Right hindlimb (tissue), 1 donor: ENCODE measurements at places on chromosomes 7 and 10.

DNA sequence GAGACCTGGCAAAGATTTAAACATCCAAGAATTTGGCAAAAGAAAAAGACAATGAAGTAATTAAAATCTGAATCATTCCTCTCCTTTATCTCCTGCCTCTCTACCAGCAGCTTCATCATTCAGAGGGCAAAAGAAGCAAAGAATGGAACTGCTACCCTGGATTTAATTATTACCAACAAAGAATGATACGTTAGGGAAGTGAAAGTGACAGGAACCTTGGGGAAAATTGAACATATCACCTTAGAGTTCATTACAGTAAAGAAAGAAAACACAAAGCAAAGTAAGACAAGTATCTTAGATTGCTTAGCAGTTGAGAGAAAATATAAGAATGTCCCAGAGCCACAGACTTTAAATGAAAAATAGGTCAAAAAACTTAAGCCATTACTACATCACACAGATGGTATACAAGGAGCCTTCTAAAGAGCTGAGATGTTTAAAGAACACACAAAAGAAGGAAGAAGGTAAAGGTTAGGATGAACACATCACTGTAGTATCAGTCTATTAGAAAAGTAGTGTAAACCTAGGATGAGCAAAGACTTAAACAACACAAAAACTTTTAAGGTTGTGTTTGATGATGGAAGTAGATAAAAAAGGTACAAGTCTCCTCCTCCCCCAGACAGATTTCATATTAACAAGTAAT lies 17.5 kb downstream of the CTNNA3 start:
- no peak for DNase-seq

- DNase-seq = no peak
Measured at GRCh38 chr7:23267357-23267756, 20.8 kb downstream of the GPNMB start.

DNA sequence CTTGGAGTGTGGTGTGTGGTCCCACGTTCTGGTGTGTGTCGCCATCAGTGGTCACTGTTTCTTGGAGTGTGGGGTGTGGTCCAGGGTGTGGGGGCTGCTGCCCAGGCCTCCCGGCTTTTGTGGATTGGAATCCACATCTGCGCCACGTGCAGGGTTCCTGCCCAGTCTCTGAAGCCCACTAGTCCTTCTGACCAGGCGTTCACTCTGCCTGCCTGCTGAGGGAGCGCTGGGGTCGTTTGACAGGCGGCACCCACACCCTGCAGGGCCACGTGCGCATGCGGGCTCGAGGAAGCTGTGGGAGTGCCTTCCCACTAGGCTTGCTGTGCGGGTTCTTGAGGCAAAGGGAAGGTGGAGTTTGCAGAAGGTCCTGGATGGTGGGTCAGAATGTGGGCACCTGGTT lies 51.4 kb downstream of the INPP5A start:
- DNase-seq = no peak

GRCh38 chr10:92264249-92264648 lies 26.6 kb downstream of the CPEB3 start:
- no peak for DNase-seq

GRCh38 chr7:71735961-71736556 lies 604.1 kb downstream of the GALNT17 start:
- DNase-seq = peak; percentile 78

DNA sequence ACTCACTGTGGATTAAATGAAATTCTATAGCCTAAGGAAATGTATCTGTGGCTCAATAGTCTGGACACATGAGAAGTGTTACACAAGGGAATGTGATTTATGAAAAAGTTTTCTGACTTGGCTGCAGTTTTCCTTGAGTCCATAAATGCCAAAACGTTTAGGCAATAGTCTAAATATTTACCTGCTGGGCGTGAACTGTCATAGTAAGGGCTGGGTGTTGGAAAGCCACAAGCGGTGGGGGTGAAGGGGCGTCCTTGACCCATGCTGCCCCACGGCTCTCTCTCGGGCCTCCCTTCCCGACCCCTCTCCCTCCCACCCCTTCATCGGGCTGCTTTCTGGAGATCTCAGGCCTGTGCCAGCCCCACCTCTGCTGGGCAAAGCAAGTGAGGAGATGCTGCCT lies 223.7 kb downstream of the BUB3 start:
- DNase-seq = no peak

DNA sequence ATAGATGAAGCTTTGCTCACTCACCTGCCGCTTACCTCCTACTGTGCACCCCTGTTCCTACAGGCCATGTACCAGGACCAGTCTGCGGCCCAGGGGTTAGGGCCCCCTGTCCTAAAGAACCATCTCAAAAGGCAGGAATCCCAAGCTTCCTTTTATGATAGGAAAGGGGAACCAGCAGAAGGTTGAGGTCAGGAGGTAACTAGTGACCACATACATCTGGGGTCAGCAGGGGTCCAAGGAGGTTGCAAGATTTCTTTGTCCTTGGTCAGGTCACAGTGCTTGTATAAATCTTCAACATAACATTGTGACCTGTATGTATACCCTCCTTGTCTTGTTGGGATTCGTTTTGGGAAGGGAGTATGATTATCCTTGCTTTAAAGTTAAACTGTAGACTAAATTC lies 73.8 kb downstream of the OAT start:
- no peak for DNase-seq

DNA sequence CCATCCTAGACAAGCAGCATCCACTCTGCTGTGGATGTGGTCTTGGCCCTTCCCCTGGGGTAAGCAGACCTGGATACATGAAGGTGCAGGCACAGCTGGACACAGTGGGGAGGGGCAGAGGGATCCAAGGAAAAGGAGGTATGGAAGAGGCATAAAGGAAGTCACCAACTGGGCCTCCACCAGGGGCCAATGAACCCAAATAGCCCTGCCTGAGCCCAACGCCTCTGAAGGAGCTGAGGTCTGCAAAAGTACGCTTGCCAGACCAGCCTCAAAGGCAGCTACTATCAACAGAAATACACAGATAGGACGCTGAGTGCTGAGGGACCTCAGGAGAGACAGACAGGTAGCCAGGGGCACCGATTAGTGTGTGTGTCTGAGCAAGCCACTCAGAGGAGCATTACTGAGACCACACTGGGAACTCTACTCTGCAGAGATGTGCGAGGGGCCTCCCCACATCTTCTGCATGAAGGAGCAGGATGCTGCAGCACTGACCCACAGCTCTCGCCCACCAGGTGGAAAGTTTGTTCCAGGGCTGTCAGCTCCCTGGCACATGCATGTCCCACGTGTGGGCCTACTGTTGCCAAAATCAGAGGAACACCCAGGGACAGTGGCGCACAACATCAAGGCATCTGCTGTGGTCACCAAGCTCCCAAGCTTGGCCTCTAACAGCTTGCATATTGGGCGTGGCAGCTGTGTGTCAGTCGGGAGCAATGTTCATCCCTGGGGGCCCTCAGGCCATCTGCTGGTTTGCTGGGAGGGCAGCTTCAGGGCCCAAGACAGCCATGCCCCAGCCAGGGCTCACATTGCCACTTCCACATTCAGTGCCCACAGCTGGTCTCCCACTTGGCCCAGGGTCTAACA lies 40.0 kb downstream of the MKI67 start:
- DNase-seq = no peak

GRCh38 chr10:35505241-35505873 lies 99.8 kb upstream of the GJD4 start:
- no peak for DNase-seq

GRCh38 chr7:66176914-66177313 lies 28.2 kb upstream of the TPST1 start:
- DNase-seq = no peak

GRCh38 chr7:94580601-94581000 lies 71.0 kb downstream of the CASD1 start:
- DNase-seq = no peak

DNA sequence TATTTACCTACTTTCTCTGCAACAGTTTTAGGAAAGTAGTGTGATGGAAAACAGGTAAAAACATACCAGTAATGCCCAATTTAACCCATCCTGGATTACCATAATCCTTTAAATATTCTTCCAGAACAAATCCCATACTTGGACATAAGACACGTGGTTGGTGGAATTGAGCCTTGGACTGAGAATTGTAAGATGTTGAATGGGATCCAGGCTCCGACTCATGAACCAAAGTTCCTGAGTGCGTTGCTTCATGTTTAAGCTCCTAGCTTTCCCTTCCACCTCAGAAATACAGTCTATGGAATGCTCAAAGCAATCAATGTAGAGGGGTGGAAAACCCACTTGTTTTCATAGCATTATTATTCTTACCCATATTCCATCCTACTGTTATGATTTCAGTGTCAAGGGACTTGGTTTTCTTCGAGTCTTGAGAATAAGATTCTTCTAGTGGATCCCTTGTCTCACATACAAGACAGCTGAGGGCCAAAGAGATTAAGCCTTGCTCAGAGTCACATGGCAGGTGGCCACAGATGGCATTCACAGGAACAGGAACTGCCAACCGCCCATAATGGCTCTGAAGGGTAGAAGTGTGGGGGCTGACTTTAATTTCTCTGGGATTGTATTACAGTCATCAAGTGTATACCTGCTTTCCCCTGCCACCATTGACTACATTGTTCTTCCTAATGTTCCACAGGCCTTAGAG lies 171.2 kb downstream of the GFRA1 start:
- DNase-seq = no peak

- no peak for DNase-seq
Measured at GRCh38 chr7:20304366-20304765, 26.3 kb upstream of the ITGB8 start.

- DNase-seq = no peak
Measured at GRCh38 chr10:34347131-34347530, 468.0 kb downstream of the PARD3 start.

DNA sequence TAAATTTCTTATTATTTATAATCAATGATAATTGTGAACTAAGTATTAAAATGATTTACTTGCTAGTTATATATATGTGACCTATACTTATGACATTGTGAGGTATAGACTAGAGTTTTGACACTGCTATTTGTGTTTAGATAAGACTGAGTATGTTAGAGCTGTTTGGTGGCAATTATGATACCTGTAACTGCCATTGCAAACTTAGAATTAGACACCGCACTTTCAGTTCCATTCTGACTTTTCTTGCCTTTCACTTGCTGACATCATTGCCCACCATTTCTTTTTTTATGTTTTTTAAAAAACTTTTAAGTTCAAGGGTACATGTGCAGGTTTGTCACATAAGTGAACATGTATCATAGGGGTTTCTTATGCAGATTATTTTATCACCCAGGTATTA lies 214.5 kb downstream of the MBL2 start:
- DNase-seq = no peak

DNA sequence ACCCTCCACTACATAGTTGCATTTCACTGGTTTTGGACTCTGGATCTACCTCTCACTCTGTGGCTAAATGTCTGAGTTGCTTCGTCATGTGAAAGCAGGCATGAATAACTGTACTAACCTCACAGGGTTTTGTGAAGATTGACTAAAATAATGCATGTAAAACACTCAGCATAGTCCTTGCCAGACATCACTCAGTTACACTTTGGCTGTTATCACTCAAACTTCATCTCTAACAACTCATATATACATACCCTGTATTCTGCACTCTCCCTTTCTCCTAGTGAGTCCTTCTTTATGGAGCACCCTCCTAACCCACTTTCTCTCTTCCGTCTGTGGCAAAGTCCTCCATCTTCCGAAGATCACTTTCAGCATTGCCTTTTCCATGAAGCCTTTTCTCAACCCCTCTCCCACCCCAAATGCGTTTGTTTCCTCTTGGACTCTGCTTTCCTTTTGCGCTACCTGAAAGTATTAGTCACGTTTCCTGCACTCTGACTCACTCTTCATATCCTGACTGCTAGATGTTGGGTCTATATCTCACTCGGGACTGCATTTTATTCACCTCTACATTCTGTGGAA lies 72.6 kb downstream of the OSBPL3 start:
- no peak for DNase-seq

- no peak for DNase-seq
Measured at GRCh38 chr10:30823651-30824050, 194.1 kb upstream of the LYZL2 start.

- DNase-seq = peak; percentile 21
Measured at GRCh38 chr10:27746397-27747095, 927 bp upstream of the MKX start.

DNA sequence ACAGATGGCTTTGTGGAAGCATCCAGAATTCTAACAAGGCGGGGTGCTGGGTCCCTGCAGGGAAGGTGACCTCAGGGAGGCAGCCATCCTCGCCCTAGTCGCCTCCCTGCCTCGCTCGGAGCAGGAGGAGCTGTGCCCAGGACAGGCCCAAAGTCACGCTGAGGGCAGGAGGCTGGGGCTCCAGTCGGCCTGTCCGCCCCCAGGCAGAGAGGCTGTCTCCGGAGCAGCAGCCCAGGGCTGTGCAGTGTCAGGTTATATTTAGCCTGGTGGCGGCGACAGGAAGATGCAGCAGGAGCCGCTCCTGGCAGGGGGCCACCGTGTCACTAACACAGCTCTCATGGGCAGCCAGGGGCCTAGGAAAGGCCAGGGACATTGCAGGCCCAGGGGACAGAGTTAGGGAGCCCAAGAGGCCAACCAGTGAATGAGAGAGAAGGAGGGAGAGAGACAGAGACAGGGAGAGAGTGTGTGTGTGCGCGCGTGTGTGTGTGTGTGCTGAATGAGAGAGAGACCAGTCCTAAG lies 13.5 kb downstream of the KCNH2 start:
- DNase-seq = no peak
